ENCODE measurements at places on chromosomes 2 and 18.

DNA sequence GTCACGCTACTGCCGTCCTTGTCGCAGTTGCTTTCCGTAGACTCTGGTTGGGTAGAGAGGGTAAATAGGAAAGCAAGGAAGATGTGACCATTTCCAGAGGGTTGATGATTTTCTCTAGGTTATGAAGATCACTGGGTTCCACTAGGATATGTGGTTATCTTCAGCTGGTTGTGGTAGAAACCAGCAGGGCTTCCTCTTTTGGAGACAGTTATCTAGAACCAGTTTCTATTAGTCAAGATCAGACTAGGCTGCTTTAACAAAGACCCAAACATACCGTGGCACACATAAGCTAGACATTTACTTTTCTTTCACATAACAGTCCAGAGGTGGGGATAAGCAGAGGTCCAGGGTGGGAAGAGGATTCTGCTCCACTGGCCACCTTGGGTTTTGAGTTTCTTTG is 59.6 kb downstream of the FASTKD2 start:
- DNase-seq: no peak

DNA sequence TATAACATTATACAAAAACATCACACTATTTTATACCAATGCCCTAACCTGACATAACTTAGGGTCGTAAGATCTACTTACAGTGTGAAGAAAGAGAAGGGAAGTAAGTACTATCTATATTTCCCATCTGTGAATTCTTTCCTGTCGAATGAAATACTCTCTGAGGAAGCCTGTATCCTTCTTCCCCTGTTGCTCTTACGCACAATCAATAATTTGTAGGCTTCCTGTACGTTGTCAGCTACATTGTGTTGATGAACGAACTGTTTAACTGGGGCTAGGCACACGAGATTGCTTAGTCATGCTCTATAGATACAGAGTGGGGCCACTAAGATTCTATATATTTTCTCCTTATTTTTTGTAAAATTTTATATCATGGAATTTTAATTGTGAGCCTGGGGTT is 1125.0 kb upstream of the CELF4 start:
- DNase-seq: no peak

GRCh38 chr2:152485954-152486736 is 151.2 kb downstream of the FMNL2 start:
- no peak for DNase-seq

DNA sequence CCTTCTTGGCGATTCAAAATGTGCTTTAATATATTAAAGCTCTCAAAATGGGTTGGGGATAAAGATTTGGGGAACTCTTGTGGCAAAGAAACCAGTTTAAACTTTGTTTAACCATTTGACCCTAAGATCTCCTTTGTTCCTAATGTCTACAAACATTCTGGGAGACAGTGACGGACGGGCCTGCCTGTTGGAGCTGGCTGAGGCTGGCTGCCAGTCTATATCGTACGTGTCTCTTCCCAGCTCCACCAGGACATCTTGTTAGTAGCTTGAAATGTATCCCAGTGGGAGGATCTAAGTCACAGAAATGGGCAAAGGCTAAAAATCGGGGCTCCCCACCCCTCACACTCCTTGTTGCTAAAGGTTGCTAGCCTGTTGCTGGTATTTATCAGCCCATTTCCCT is 30.7 kb downstream of the ZNF532 start:
- DNase-seq: no peak

- no peak for DNase-seq
These were observed 79.2 kb downstream of the TSHZ1 start for GRCh38 chr18:75289761-75290160.

GRCh38 chr2:176819306-176819705 is 393.3 kb upstream of the HNRNPA3 start:
- DNase-seq: no peak

DNA sequence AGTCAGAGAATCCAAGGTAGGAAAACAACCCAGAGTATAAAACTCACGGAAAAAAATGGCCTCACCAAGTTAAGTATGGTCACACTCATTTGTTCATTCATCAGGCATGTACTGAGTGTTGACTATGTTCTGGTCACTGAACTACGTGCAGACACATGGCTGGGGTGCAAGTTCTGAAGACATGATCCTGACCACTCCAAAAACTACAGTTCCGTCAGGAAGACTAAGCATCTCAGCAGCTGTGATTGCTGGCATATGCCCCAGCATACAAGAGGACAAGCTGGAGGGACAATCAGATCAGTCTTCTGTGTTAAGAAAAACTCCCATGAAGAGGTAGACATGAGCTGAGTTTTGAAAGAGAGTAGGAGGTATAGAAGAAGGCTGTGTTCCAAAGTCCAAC is 72.8 kb downstream of the TCF4 start:
- DNase-seq: no peak

- no peak for DNase-seq
These were observed 88.9 kb upstream of the GULP1 start for GRCh38 chr2:188202777-188203176.
